Neural cell (in vitro differentiated cells): ENCODE measurements at places on chromosomes 11 and 22. TPM values are rescaled to one million over a fixed set of nuclear protein-coding genes. Genes with fewer than 3 reads are reported as not detected.

CYTH4 gene
- polyA plus RNA-seq = not detected in 2 replicates

CNTN5 gene
- 0.64 and 1.1 TPM in 2 replicates for polyA plus RNA-seq

SLC25A18 gene
- 0.28 TPM in 1 of 2 replicates, not detected in the other for polyA plus RNA-seq

LMO2 gene
- 33.2 and 34.5 TPM in 2 replicates for polyA plus RNA-seq

MMP27 gene
- not detected in 2 replicates for polyA plus RNA-seq

MS4A4E gene
- not detected in 2 replicates for polyA plus RNA-seq

RFPL2 gene
- 9.7 and 11.7 TPM in 2 replicates for polyA plus RNA-seq

CRYAB gene
- polyA plus RNA-seq = not detected in 2 replicates

FZD4 gene
- polyA plus RNA-seq = 0.76 and 0.82 TPM in 2 replicates

SLC22A12 gene
- polyA plus RNA-seq = not detected in 2 replicates

OR8G5 gene
- not detected in 2 replicates for polyA plus RNA-seq

RFPL3 gene
- 0.50 TPM in 1 of 2 replicates, not detected in the other for polyA plus RNA-seq

SYT8 gene
- polyA plus RNA-seq = not detected in 2 replicates

SLC6A5 gene
- polyA plus RNA-seq = not detected in 2 replicates

UBQLN3 gene
- polyA plus RNA-seq = not detected in 2 replicates

SYTL2 gene
- polyA plus RNA-seq = 2.3 and 4.5 TPM in 2 replicates

C11orf97 gene
- polyA plus RNA-seq = 0.47 TPM in 1 of 2 replicates, not detected in the other

DDIAS gene
- polyA plus RNA-seq = 0.26 and 2.3 TPM in 2 replicates

SCGB1A1 gene
- polyA plus RNA-seq = not detected in 2 replicates

MMP7 gene
- polyA plus RNA-seq = not detected in 2 replicates

CARD16 gene
- polyA plus RNA-seq = not detected in 2 replicates

ZDHHC8 gene
- polyA plus RNA-seq = 4.5 and 11.4 TPM in 2 replicates

OR5AS1 gene
- not detected in 2 replicates for polyA plus RNA-seq

RBMXL2 gene
- polyA plus RNA-seq = not detected in 2 replicates
